Bronchial epithelial cell (primary cell): ENCODE measurements at places on chromosomes 2 and 18. TPM values are rescaled to one million over a fixed set of nuclear protein-coding genes. Genes with fewer than 3 reads are reported as not detected.

Gene SPC25
- total RNA-seq = 0.13 TPM in 1 of 2 replicates, not detected in the other

DNA sequence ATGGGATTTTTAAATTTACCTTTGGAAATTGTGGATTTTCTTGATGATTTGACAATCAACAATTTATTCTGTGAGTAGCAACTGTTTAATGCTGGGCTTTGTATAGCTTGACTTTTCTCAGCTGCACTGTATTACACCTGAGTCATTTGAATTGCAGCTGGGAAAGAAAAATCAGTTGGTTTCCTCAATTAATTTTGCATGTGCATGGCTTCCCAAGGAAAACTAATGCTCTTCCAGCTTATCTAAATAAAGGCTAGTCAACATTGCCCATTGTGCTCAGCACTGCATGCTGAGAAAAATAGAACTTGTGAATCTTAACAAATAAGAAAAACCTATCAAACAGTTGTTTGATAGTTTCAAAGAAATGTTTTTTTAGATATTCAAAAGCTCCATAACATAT is 268.3 kb upstream of the CDH20 start:
- DNase-seq = no peak

- no peak for DNase-seq
Observed at GRCh38 chr2:166044853-166045483, 82.9 kb downstream of the SCN1A start.

GRCh38 chr18:79923896-79924585 is 27.4 kb downstream of the SLC66A2 start:
- DNase-seq = no peak

- DNase-seq = no peak
Observed at GRCh38 chr2:199775267-199775666, 75.7 kb downstream of the FTCDNL1 start.

DNA sequence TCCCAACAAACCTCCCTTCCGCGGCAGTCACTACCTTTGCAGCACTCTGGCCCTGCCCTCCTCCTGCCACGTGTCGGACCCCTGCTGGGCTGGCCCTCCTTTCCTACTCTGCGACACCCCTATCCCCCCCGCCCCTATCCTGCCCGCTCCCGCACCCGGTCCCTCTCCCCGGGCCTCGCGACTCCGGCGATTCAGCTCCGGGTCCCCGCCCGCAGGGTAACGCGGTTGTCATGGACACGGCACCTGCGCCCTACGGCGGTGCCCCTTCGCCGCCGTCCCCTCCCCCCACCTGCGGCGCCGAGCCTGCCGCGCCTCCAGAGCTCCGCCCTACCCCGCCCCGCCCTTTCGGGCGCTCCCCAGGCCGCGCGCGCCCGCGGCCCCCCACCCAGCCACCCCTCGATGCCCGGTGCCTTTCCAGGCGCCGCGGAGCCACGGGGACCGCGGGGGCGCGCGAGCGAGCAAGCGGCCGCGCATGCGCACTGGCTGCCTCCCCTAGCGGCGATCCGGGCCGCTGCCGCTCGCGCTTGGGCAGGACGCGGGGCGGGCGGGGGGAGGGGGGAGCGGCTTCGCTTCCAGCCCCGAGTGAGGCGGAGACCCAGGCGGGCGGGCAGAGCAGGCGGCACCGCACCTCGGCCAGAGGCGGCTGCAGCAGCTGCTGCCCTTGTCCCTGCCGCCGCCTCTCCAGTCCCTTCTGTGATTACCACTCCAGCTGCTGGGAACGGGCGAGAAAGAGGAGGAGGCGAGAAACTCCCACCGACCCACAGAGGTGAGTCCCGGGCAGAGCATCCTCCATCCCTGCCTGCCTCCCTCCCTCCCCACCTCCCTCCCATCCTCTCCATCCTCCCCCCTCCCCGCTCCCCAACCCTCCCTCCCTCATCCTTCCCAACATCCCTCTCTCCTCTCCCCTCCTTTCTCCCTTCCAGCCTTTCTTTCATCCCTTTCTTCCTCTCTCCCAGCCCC is at the start of gene CTNNA2:
Gene CTNNA2, plus strand, starts transcription at position 610 of the 960 bp plus-strand sequence.
- DNase-seq = no peak

Gene TAF4B
- total RNA-seq = 2.3 and 6.6 TPM in 2 replicates

- DNase-seq = no peak
Observed at GRCh38 chr2:199684832-199685231, 166.2 kb downstream of the FTCDNL1 start.

Gene C2orf78
- not detected in 2 replicates for total RNA-seq

GRCh38 chr18:49655266-49656072 is 93.6 kb downstream of the LIPG start:
- no peak for DNase-seq

DNA sequence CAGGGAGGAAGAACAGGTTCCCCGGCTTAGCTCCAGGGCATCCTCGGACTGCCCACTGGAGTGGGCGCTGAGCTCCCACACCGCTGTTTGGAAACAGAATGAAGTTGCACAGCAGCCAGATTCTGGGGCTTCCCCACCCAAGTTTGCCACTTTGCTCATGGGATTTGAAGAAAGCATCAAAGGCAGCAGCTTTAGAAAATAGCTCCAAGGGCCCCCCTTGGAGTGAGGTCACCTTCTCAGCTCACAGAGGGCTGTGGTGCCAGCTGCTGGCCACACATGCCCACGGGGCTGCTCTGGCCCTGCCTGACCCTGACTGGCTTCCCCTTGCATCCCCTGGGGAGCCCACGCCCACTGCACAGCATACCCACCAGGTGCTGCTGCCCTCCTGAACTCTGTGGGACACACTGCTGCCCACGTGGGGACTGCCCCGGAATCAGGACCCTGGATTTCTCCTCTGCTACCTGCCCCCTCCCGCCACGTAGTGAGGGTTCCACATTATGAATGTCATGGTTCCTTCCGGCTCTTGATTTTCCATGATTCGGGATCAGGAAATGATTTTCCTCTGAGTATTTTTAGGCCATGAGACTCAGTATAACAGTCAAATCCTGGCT is 70.3 kb downstream of the TGOLN2 start:
- no peak for DNase-seq

Gene DYNAP
- total RNA-seq = not detected in 2 replicates

- no peak for DNase-seq
Observed at GRCh38 chr2:27772804-27773203, 1.3 kb downstream of the MRPL33 start.

- DNase-seq = no peak
Observed at GRCh38 chr2:1942146-1942545, 197.8 kb upstream of the PXDN start.
